ENCODE measurements at places on chromosomes 7 and 10. TPM values are rescaled to one million over a fixed set of nuclear protein-coding genes. Genes with fewer than 3 reads are reported as not detected.

Gene C10orf143
- 7.6 TPM for total RNA-seq

Gene ECD
- total RNA-seq: 29.4 TPM

Gene DGKI
- not detected for total RNA-seq

Gene HOXA9
- total RNA-seq: 0.65 TPM

Gene NAT16
- total RNA-seq: not detected

Gene C10orf95
- total RNA-seq: 0.49 TPM

Gene CCDC136
- 14.6 TPM for total RNA-seq

Gene FZD1
- 0.07 TPM for total RNA-seq

Gene SLC29A4
- total RNA-seq: 0.49 TPM

Gene TEX47
- total RNA-seq: not detected

Gene ZNF746
- total RNA-seq: 30.6 TPM

Gene GAD2
- total RNA-seq: not detected

Gene FKBP9
- total RNA-seq: not detected

Gene SGPL1
- total RNA-seq: 27.7 TPM

Gene ADCY1
- total RNA-seq: 0.03 TPM

Gene PLAC9
- total RNA-seq: not detected

Gene BICC1
- not detected for total RNA-seq

Gene TMEM139
- total RNA-seq: 0.66 TPM

Gene POLR1F
- total RNA-seq: 11.9 TPM

Gene RBM20
- total RNA-seq: 2.2 TPM

Gene MPP7
- total RNA-seq: 26.0 TPM

Gene DYDC1
- not detected for total RNA-seq

Gene ZNF800
- 67.8 TPM for total RNA-seq

Gene PRLHR
- not detected for total RNA-seq

Gene GNGT1
- total RNA-seq: not detected

Gene COL28A1
- 0.20 TPM for total RNA-seq

Gene CALN1
- total RNA-seq: 0.05 TPM

Gene SPOCK2
- total RNA-seq: 558 TPM

Data from T-cell (primary cell).